NCI-H1105 (cell line): ENCODE measurements at places on chromosomes 4 and X.

GRCh38 chr4:6755088-6755753 is 27.3 kb upstream of the KIAA0232 start:
- no peak for DNase-seq

DNA sequence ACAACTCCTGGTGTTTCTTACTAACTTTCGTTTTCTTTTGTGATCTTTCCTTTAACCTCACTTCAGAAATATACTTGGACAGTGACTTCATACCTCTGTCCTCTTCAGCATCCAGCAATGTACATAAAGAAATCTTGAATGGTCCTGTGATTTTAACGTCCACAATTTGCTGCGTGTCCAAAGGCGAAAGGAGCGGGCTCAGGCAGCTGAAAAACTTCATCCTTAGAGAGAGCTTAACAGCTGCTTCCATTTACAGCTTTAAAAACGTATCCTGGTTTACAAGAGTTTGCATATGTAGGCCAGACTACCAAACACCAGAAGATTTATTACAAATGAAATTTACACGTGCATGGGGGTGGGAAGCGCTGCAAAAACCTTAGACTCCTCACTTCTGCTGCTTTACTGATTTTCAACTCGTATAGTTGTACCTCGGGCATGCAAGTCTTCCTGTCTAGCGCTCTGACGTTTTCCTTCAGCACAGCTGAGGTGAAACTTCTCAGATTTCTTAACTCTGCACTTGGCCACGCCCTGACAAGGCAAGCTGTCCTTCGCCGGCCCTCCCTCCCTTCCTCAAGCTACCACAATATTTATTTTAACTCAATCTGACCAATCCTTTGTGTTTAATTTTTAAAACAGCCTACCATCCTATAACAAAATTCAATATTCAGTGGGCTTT is 406.4 kb downstream of the FAM47A start:
- DNase-seq, result no peak

DNA sequence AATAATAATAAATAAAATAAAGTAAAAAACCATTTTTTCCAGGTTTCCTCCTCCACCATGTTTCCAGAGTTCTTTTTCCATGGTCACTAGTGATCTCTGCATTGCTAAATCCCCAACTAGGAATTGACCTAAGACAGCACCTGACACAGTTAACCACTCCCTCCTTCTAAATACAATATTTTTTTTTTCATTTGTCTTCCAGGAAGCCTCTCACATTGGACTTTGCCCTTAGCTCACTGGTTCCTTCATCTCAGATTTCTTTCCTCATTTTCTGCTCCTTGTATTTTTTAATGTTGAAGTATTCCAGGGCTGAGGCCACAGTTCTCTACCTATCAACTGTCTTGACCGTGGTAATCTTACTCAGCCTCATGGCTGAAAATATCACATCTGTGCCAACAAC is 187.3 kb upstream of the FAM241A start:
- no peak for DNase-seq

DNA sequence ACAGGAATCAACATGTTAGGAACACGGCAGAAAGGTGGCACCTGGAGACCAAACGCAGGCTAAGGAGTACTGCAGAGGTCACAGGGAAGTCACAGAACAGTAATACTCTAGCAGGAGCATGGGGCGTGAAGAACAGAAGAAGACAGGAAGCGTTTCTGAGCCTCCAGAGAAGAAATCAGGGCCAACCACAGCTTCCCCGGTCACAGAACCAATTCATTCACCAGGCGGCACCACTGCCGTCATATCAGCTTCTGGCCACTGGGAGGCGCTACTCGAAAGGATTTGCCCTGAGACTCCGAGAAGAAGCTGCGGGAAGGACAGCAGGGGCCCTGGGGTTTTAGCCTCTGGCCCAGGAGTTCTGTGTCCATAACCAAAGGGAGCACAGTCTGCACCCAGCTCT is 78.0 kb upstream of the DRD5 start:
- DNase-seq, result no peak

DNA sequence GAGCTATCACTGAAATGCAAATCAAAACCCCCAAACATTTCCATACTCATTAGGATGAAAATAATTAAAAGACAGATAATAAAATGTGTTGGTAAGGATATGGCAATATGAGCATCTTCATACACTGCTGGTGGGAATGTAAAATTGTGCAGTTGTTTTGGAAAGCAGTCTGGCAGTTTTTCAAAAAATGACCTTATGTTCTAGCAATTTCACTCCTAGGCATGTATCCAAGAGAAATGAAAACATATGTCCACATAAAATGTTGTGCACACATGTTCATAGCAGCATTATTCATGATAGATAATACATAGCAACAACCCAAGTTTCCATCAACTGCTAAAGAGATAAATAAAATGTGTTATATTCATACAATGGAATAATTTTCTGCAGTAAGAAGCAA is 14.8 kb upstream of the GPRASP2 start:
- DNase-seq, result no peak

GRCh38 chr4:169340834-169341233 is 70.1 kb upstream of the SH3RF1 start:
- no peak for DNase-seq

DNA sequence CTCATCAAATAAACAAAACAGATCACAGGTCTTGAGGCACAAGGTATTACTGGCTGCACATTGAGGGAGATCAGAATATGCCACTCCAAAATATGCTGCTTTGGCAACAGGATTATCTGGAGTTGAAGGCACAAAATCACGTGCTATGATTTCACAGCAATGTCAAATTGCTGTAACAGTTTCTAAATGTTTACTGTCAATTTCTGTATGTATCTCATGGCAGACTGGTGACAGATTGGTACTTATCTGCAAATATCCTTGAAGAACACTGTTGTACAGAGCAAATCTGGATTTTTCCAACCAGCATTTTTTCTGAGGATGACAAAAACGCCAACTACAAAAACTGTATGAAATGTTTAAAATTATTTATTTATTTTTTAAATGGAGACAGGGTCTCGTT is 26.7 kb downstream of the GPR82 start:
- no peak for DNase-seq

GRCh38 chr4:108361886-108362285 is 193.2 kb upstream of the LEF1 start:
- no peak for DNase-seq

GRCh38 chr4:38189445-38189844 is 229.2 kb downstream of the PTTG2 start:
- no peak for DNase-seq

- DNase-seq, result no peak
Measured at GRCh38 chr4:72507167-72507566, 61.9 kb downstream of the ADAMTS3 start.

DNA sequence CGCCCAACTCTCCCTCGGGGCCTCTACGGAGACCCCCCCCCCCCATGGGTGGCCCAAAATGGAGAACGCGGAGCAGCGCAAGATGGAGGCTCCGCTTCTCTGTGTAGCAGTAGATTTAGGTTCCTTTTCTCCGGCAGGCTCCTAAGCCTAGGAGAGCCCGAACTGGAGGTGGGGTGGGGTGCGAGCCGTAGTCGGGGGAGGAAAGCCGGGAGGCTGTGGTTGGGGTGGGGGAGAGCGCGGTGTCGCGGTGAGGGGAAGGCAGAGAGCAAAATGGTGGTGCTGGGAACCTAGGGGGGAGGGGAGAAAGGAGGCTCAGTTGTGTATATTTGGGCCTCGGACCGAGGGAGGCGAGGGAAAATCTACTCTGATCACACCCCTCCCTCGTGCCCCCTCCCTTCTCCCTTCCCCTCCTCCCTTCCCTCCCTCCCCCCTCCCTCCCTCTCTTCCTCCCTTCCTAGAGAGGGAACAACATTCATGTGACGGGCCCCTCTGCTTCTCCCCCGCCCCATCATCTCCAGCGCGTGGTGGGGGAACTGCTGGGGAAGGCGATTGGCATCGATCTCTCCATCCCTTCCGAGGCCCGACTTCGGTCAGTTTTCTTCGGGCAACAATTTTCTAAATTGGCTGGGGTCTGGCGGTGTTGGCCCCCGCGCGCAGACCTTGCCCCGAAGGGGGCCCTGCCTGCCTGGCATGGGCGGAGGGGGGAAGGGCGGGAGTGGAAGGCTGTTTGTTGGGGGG is at the start of gene STAG2:
Gene STAG2 (plus strand): TSS at position 439 of the 738 bp plus-strand sequence. CDS start 60,922 bp downstream, outside the sequence.
- peak; percentile 76 for DNase-seq

DNA sequence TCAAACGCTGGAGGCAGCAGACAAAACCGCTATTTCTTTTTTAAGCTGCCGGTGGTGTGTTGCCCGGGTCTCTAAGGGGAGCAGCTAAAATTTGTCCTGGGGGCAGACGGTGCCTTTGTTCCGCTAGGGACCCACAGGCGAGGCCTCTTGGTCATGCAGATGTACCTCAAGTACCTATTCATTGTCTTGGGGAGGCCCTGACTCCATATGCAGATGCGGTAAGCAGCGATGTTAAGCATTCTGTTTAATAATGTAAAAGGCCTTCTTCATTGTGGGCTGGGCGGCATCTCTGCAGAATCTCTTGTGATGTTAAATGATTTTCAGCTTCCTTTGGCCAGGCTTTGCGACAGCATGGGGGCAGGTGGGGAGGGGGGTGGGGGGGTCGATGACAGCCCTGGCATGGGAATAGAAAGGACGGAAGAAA is 98.9 kb upstream of the PJA1 start:
- DNase-seq, result no peak

DNA sequence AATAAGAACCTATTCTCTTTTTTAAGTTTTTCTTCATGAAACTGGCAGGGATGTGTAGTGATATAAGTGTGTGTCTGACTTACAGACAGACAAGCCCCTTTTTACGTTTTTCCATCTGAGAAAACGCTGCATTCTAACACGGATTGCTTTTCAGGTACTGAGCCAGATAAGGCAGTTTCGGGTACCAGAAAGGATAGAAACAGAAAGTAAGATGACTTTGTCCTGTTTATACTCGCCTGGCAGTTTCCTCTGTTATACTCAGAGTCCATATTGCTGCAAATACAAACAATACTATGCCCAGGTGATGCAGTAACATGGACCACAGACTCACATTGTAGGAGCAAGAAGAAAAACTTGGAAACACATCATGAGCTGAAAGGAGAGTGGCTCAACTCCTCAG is 2320.6 kb upstream of the AGA start:
- DNase-seq, result no peak

GRCh38 chrX:13369256-13370030 is 49.6 kb upstream of the ATXN3L start:
- peak; percentile 18 for DNase-seq

DNA sequence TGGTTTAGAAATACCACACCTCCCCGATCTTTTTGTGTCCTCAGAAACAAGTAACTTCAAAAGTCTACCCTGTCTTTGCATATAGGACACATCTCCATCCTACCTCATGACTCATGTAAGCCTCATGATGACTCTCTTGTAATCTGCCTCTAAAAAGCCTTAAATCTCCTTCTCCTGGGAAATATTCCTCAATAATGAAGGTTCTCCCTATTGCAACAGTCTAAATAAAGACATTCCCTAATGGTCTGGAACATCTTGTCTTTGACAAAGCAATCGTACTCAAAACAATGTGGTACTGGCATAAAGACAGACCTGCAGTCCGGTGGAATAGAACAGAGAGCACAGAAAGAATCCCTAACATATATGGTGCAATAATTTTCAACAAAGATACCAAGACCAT is 257.7 kb downstream of the OPHN1 start:
- DNase-seq, result no peak

DNA sequence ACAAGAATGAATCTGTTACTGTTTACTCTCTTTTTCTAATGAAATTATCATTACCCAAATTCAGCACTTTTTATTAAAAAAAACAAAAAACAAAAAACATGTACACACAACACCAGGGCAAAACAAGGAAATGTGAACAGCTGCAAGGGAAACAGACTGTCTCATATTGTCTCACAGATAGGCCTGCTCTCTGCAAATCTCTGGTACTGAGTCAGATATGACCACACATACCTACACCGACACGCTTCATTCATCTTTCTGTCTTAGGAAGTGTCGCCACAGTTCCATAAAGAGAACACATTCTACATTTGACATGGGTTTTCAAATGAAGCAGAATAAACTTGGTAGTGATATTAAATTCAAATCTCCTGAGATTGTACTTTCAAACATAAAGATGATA is 92.2 kb upstream of the GPR34 start:
- no peak for DNase-seq

DNA sequence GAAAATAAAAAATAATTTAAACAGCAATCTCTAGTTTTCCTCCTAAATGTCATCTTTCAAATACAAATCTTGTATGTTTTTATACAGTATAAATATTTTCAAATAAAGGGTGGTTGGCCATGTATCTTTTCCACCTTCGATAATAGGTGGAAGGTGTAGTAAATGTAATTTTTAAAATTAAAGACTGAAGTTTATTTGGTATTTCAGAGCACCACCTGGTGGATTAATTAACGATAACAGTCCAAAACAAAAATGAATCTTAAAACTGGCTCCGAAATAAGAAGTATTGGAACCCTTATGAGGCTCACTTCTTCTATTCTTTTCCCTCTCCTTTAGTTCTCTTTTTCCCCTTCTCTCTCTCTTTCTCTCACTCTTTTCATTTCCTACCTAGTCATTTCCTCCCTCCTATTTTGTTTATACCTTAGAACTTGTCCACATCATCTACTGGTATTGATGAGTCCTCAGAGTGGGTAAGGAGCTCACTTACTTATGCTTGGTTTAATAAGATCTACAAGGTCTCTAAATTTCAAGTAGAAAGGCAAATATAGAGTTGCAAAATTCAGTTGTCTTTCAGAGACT is 82.9 kb upstream of the EXOC1L start:
- no peak for DNase-seq

DNA sequence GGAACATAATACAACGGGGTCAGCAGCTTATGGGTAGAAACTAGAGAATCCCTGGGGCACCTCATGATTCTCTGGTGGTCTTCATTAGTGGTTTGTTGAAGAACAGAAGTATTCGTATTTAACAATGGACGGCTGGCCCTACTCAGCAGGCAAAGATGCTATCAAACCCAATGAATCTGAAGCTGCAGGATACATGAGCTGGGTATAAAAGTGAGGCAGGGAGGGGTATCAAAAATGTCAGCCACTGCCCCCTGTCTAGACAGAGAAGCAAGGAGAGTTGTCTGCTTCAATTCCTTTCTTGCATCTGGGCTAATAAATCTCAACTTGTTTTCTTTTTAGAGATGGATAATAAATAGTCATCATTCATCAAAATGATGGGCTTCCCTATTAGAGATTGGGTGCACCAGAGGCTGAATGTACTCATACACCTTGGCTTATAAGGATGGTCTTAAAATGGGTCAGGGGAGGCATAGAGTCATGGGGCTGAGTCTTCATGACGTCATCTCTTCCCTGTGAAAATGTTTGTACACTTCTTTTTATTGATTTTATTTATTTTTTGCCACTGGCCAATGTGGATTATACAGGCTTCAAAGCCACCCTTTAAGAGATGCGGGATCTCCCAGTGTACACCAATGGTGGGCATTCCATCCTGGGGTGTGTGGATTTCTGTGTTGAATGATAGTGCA is 259.5 kb downstream of the SHOX start:
- no peak for DNase-seq

- no peak for DNase-seq
Measured at GRCh38 chr4:115294717-115295116, 181.3 kb upstream of the NDST4 start.
